Sigmoid colon (tissue), 7 donors: ENCODE measurements at places on chromosomes 3 and 15.

- no peak for DNase-seq
Measured at GRCh38 chr15:43775411-43775965, 1.3 kb downstream of the ELL3 start.

DNA sequence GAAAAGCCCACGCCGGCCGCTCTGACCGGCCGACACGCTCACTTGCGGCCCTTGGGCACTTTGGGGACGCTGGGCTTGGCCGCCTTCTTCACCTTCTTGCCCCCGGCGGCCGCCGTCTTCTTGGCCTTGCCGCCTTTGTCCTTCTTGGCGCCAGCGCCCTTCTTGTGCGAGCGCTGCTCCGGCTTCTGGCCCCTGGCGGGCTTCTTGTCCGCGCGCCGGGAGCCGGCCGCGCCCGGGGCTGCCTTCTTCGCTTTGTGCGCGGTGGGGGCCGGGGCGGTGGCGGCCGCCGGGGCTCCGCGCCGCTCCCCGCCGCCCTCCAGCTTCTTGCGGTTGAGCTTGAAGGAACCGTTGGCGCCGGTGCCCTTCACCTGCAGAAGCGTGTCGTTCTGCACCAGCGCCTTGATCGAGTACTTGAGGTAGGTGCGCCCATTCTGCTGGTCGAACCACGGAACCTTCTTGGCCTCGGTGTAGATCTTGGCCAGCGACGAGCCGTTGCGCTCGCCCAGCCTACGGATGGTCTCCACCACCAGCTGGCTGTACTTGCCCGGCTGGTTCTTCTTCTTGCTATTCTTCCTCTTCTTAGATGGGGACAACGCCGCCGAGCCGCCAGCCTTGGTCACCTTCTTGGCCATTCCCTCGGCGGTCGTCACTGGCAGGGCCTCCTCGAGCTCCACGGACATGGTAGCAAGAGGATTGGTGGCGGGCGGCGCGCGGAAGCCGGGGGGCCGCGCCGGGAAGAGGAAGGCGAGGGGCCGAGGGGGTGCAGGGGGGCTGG, 36.7 kb downstream of the HMCES start:
- peak; percentile 79 for DNase-seq

DNA sequence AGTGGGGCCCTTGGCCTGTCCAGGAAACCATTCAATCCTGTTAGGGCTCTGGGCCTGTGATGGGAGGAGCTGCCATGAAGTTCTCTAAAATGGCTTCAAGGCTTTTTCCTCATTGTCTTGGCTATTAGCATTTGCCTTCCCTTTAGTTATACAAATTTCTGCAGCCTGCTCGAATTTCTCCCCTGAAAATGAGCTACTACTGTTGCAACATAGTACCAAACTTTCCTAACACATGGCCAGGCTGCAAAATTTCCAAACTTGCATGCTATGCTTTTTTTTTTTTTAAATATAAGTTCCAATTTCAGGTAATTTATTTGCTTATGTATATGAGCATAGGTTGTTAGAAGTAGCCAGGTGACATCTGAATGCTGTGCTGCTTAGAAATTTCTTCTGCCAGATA, 560.8 kb upstream of the TBL1XR1 start:
- DNase-seq, result no peak

DNA sequence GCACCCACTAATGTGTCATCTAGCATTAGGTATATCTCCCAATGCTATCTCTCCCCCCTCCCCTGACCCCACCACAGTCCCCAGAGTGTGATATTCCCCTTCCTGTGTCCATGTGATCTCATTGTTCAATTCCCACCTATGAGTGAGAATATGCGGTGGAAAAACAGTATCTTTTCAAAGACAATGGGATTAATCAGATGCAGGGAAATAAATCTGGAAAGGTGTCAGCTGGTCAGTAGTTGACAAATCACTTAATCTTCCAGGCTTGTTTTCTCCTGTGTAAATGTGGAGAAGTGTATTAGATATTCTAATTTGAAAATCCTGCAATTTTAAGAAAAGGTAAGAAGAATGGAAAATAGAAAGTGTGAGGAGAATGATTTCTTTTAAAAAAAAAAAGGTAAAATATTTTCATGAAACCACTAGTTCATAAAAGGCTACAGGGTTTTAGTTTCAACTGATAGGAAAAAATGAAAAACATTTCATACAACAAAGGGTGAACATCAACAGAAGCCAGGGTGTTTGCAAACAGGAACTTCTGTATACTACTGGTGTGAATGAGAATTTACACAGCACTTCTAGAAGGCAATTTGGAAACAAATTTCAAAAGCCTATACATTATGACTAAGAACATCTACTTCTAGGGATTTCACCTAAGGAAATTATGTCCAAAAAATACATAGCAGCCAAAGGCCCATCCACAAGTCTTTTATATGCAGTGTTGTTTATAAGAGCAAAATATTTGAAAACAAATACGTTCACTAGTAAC, 113.5 kb downstream of the CBLB start:
- DNase-seq, result no peak

GRCh38 chr3:71951361-71951760, 166.4 kb upstream of the PROK2 start:
- DNase-seq, result no peak

DNA sequence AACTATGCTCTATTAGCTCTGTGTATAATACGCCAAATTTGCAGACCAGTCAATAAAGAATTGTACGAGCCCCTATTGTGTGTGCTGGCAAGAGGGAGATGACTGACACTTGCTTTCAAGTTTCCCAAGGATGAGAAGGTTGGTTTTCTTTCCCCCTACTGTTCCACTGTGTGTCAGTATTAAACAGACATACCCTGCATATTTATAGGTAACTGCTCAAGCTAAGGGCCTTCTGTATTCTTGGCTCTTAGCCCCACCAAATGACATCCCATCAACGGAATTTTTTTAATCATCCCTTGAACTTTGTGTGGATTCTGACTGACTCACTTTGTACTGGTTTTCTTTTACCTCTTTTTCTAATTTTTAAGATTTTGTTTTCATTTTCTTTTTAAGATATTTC, 60.6 kb upstream of the GYG1 start:
- no peak for DNase-seq

DNA sequence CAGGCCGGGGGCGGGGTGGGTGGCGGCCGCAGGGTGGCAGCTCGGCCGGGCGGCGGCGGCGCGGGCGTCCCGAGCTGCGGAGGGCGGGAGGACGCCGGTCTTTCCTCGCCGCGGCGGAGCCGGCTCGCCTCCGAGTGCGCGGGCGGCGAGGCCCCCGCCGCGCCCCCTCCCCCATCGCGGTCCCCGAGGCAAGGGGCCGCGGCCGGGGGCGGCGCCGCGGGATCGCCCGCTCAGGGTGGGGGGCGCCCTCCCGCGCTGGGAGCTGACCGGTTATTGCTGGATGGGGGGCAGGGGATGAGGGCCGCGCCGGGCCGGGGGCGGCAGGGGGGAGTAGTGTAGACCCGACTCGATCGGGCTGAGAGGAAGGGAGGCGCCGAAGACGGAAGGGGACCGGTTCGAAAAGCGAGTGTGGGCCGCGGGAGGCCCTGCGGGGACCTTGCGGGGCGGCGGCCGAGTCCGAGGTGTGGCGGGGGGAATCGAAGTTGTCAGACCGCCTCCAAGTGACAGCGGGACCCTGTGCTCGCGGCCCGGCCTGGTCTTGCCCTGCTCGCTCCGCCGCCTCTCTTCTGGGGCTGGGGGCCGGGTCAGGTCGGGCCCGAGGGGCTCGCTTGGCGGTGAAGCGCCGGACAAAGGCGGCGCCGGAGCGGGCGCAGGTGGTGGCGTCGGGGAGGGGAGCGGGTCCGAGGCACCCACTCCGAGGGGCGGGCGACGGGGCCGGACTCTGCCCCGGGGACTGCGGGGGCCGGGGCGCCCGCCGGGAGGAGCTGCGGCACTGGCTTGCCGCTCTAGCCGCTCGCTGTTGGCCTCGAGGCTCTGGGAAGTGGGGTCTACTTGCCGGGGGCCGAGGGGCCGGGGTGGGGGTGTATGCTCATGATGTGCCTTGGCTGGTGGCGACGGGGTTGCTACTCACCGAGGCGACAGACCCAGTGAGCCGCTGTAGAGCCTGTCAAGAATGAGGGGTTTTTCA, 1.1 kb downstream of the BAHD1 start:
- DNase-seq, result no peak

DNA sequence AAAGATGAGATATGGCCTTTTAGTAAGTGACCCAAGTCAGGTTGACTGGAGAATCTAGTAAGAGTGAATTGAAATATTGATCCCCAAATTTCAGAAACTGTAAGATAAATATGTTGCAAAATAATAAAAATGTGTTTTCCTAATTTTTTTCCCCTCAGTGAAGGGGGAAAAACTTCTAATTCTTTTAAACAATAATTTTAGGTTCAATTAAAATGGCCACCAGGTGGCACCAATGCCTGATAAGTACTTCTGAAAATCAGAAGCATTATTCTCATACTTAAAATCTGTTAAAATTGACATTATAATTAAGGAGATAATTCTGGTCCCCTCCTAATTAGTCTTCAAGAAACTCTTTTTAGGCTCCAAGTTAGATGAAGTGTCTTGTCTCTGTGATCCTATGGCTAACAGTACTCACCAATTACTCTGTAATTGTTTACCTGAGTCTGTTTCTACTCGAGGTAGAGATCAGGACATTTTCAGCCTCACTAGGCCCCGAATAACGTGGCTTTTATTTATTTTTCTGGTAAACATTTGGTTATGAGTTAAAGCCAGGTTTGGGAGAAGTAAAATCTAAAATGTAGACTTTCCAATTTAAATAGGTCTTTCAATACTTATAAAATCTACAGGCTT, 52.6 kb downstream of the NMD3 start:
- DNase-seq, result no peak

GRCh38 chr3:102608875-102609274, 174.1 kb downstream of the ZPLD1 start:
- no peak for DNase-seq

DNA sequence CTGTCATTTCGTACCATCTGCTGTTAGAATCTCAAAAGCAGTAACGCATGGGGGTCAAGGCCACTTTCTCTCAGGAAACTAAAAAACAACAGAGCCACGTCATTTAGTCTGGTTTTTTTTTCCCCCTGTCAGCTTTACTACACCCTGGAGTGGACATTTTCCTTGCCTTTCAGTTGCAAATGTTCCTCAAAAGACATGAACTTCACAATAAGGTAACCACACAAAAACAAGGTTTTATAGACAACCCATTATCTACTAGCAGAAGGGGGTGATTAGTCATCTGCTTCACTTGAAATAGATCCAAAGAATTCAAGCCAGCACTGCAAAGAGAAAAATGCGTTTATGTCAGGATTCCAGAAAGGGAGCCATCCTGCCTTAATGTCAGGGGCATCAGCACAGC, 171.8 kb upstream of the CDIN1 start:
- DNase-seq, result no peak

- DNase-seq, result no peak
Measured at GRCh38 chr3:129058441-129059200, 2.0 kb upstream of the GP9 start.

DNA sequence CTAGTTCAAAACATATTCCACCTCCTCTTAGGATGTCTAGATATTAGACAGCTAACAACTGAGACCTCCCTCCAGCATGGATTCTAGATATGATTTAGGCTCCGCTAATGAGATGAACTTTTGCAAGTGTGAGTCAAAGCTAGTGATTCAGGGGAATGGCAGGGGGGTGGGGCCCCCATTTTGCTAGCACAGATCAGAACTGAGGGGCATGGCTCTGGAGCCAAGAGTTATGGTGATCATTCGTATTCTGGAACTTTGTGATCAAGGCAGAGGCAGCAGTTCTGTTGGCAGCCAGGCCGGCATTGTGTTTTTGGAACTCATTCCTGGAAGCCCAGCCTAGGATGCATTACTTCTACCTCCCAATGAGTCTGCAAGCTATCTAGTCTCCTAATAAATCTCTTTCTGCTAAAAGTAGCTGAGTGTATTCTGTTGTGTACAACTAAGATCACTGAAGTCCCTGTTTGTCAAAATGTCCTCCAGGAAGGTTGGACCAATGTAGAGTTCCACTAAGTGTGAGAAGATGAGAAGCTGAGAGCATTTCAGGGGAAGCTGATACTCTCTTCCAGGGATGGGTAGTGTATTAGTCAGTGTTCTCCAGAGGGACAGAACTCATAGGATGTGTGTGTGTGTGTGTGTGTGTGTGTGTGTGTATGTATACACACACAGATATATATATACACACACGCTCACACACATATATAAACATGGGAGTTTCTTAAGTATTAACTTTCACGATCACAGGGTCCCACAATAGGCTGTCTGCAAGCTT, 312.7 kb downstream of the TLE3 start:
- DNase-seq, result no peak

DNA sequence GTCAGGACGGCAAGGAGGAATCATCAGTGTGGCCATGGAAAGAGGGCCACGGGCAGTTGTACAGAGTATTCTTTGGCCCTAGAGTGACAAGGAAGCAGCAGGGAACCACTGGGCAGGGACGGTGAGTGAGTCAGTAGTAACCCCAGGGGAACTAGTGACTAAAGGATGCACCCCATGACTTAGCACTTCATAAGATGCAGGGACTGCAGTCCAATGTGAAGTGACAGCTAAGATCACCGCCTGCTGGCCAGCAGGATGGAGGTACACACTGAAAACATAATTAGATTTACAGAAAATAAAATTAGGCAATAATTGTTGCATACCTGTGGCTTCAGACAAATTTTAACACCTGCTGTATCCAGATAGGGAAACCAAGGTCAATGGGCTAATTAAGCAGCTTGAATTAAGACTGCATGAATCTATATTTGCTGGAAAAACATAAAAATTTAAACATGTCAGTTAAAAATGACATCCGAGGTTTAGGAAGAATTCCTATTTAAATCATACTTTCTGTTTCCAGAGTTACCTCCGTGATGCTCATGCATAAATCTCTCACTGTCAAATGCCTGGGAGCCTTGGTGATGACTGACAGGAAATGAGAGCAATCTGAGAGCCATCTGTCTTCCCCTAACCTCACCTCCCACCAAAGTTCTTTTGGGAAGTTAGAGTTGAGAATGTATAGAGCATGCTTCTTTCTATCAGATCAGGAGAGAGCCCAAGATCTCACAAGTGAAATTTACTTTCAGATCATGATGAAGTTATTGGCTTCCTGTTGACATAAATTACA, 56.5 kb downstream of the DCLK3 start:
- DNase-seq, result no peak

GRCh38 chr3:52670621-52671521, 14.8 kb downstream of the PBRM1 start:
- no peak for DNase-seq
